ENCODE measurements at places on chromosomes 4 and X.

GRCh38 chr4:69718396-69719271 lies 41.8 kb downstream of the SULT1B1 start:
- DNase-seq, result no peak

GRCh38 chr4:107780665-107781064 lies 44.1 kb upstream of the SGMS2 start:
- no peak for DNase-seq

GRCh38 chr4:10232114-10232513 lies 115.5 kb upstream of the WDR1 start:
- no peak for DNase-seq

DNA sequence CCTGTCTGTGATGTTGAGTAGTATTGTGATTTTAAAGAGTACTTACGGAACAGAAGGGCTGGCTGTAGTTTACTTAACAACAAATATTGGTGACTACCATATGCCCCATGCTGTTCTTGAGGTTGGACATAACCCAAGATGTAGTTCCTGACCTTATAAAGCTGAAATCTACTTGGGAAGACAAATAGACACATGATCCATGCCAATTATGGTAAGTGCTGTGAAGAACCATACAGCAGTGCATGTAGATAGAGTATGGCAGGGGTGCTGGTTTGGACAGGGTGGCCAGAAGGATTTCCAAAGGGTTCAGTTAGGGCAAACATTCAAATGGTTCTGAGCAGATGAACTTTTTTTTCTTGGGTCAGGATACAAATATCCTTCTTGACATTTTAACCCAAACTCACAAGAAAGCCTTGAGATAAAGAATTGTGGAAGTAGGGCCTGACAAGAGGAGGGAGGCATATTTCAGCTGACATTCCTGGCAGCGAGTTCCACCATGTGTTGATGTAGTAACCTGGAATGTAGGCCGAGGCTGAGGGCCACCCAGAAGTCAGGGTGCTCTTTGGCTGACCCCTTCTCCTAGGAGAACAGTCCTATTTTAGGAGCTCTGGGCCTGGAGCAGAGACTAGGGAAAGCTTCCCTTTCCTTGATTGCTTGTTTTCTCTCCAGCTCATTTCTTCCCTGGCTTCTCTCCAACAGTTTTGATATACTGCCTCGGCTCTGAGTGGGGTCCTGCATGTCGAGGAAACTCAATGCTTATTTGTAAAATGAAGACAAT lies 74.2 kb downstream of the FREM3 start:
- DNase-seq, result no peak

DNA sequence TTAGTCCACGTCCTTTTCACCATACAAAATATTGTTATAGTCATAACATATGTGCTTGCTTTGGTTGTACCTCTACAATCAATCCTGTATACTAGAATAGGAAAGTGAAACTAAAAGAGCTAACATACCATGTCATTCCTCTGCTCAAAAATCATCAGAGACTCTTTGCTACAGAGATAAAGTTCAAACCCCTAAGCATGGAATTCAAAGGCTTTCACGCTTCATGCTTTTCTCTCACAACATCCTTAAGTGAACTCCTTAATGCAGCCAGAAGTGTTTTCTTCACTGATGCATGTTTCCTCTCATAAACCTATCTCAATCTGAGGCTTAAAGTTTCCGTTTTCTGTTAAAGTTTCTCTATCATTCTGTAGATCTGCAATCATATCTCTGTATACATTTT lies 744.6 kb upstream of the IGFBP7 start:
- DNase-seq, result no peak

- no peak for DNase-seq
Observed at GRCh38 chr4:181319629-181320028, 923.6 kb upstream of the TENM3 start.

- no peak for DNase-seq
Observed at GRCh38 chr4:109713500-109713899, 10.3 kb upstream of the CASP6 start.

- no peak for DNase-seq
Observed at GRCh38 chr4:169337510-169337909, 66.8 kb upstream of the SH3RF1 start.

DNA sequence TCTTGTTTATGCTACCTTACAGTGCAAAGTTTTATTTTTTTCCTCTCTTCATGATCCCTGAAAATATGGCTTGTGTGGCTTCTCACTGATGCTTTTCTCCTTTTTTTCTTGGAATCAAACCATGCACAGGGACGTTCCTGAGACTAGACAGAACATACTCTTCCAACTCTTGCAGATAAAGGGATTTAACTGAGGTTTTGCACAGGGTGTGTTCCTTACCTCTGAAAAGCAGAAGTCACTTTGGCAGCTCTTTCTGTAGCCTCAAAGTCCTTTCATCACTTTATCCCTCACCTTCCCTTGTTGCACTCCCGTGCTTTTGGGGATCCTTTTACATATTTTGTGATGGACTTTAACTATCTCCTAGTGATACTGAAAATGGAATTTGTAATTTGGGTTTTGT lies 300.1 kb downstream of the SPRY1 start:
- DNase-seq, result no peak

GRCh38 chr4:3516836-3517730 lies 15.1 kb downstream of the LRPAP1 start:
- no peak for DNase-seq

- no peak for DNase-seq
Observed at GRCh38 chr4:158993891-158994290, 109.0 kb upstream of the RAPGEF2 start.

DNA sequence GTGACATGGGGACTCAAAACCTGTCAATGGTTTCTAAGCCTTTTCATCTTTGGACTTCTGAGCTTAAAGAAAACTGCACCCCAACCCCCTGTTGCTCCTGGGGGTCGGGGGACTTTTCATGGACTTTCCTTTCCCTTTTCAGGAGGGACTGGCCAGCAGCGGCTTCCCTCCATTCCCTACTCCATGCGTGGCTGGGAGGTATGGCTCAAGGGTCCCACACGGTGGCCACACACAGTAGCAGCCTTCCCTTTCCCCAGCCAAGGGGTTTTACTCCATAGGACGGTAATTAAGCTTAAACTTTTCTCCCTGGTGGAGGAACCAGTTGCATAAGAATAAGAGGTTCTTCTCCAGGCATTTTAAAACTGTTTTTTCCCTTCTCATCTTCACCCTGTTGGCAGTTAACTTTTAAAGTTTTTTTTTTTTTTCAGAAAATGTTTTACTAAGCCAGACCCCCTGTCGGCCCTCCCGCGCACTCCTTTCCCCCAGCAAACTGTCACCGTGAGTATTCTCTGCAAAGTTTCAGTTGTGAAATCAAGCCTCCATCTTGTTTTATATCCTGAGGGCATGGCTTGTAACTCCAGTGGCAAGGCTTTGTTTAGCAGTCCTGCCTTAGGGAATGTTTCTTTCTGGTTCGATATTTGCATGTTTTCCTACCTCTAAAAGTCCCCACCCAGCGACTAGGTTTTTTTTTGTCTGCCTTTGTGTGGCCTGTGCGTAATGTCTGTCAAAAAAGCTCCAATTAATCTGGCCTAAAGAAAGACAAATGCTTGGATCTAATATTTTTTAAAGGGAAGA lies 325.7 kb downstream of the TLL1 start:
- no peak for DNase-seq

- DNase-seq, result no peak
Observed at GRCh38 chrX:80799584-80799983, 10.1 kb downstream of the BRWD3 start.

Measured in GM13976 (cell line).